ENCODE measurements at places on chromosomes 6 and 20. TPM values are rescaled to one million over a fixed set of nuclear protein-coding genes. Genes with fewer than 3 reads are reported as not detected.

- H3K4me1 ChIP-seq = peaks cover 11% of the 10 kb centered on the region
- H3K36me3 ChIP-seq = no peaks in the 10 kb centered on the region
- H3K27ac ChIP-seq = no peak overlapping the region
- no peak for DNase-seq
- no peak overlapping the region for H3K4me3 ChIP-seq
These were observed 23.1 kb upstream of the ZMYND8 start for GRCh38 chr20:47379433-47380150.

The CCR6 gene
- total RNA-seq = not detected

DNA sequence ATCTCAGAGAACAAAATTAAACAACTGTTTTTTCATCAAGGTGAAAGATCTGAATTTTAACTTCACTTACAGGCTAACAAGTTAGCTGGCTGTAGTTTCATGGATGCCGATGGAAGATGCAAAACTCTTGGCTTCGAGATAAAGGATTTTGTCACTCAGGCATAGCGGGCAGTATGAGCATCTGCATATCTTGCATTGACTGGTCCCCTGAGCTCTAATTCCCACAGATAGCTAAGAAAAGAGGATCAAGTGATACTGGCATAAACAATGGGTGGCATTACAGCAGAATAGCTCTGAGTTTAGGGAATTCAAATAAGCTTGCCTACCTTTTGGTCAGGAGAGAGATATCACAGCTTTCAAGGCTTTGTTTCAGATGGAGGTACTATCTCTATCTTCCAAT is 1.8 kb upstream of the CLVS2 start:
- H3K4me3 ChIP-seq = no peak overlapping the region
- peaks cover 12% of the 10 kb centered on the region for H3K27me3 ChIP-seq
- H3K36me3 ChIP-seq = no peaks in the 10 kb centered on the region
- no peaks in the 10 kb centered on the region for H3K4me1 ChIP-seq
- DNase-seq = no peak

DNA sequence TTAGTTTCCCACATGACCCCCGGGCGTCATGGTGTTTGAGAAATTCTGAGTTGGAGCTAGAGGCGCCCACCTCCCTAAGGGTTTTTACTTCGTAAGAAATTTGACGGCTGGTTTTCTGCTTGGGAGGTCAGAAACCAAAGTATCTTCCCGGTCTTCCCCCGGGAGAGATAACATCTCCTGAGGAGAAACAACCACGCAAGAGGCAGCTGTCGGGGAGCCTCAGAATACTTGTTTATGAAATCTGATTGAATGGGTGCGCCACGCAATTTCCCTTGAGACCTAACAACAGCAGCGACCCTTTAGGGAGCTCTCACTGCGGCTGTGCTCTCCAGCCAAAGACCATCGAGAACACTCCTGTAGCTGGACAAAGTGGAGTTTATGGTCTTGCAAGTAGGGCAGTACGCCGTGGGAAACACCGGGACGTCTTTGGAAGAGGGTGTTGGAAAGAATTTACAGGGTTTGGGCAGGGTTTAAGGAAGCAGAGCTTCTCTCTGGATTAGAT is 608 bp upstream of the EIF2S2 start:
- H3K27ac ChIP-seq = peak overlapping the region; percentile 34
- H3K4me1 ChIP-seq = peaks cover 31% of the 10 kb centered on the region
- no peak for DNase-seq
- H3K27me3 ChIP-seq = no peaks in the 10 kb centered on the region
- H3K4me3 ChIP-seq = peak overlapping the region; percentile 70
- peaks cover 6% of the 10 kb centered on the region for H3K36me3 ChIP-seq

The KIZ gene
- total RNA-seq = 17.6 TPM

GRCh38 chr6:70673601-70674000 is 5.9 kb downstream of the SMAP1 start:
- no peaks in the 10 kb centered on the region for H3K27me3 ChIP-seq
- DNase-seq = no peak
- no peak overlapping the region for H3K27ac ChIP-seq
- H3K36me3 ChIP-seq = no peaks in the 10 kb centered on the region
- no peak overlapping the region for H3K4me3 ChIP-seq
- peaks cover 9% of the 10 kb centered on the region for H3K4me1 ChIP-seq

DNA sequence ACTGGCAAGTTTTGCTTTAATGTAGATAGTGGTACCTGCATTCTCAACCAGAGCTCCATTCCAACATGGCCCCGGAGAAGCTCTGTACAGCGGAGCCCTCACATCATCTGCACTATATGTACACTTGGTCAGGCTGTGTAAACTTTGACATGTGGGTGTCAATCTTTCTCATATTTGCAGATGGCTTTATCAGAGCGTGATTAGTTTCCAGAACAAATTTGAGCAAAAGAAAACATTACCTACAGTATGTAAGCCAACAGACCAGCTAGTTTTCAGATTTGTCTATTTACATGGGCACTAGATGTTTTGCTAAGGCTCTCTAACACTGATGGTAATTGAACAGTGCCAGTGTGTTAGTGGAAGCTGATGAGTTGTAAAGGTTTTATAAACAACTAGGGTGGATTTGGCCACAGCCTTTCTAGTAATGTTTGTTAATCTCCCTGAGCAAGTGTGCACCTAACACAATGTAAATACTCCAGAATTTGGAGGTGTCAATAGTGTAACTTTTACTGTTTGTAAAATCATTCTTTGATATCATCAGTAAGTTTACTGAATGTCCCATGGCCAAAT is 131.8 kb downstream of the FOXA2 start:
- no peak for DNase-seq
- H3K4me1 ChIP-seq = no peaks in the 10 kb centered on the region
- H3K4me3 ChIP-seq = no peak overlapping the region
- H3K36me3 ChIP-seq = no peaks in the 10 kb centered on the region

The THBS2 gene
- 0.39 TPM for total RNA-seq

DNA sequence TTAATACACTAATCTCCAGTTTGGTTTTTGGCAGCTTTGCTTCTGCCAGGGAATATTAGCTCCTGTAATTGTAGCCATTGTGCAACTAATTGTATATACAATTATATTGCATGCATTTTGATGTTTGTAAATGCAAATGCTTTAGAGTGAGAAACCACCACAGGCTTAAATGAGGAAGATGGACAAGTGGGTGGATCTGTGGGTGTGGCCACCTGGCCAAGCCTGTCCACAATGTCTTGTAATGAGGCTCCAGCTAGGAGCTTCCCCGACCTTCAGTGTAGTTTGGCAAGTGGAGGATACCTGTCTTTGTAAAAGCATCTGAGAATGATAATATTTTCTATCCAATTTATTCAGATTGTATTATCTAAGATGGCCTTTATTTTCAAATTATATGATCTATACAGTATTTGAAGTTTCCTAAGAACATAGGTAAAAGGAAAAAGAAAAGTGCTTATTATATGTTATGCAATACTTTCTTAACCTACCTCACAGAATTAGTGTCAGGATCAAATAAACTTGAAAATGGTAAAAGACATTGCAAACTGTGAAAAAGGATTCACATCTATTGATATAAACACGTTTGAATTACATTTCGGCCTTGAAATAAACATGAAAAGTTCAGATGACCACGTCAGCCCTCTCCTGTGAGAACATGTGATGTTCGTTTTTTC is 49.3 kb upstream of the ARID1B start:
- H3K4me1 ChIP-seq = peaks cover 28% of the 10 kb centered on the region
- H3K27ac ChIP-seq = no peak overlapping the region
- DNase-seq = no peak

GRCh38 chr20:9071976-9072726 is 3.3 kb downstream of the PLCB4 start:
- no peaks in the 10 kb centered on the region for H3K36me3 ChIP-seq
- no peaks in the 10 kb centered on the region for H3K27me3 ChIP-seq

The DOK5 gene
- total RNA-seq = not detected

The DSP gene
- 104 TPM for total RNA-seq

The SNAP25 gene
- total RNA-seq = 0.39 TPM

DNA sequence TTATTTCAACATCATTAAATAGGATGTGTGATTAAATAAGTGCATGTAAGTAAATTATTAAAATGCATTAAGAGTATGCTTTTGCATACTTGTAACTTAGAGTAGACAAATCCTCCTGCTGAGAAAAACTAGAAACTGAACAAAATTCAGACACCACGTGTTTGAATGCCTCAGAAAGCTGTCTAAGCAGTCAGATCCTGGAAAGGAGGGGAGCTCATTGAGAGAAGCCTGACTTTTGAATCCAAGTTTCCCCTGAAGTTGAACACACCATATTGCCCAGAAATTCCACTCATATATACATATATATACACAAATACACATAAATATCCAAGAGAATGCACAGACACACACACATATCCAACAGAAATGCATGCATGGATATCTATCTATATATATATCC is 190.0 kb upstream of the BMP2 start:
- H3K27ac ChIP-seq = no peak overlapping the region
- no peaks in the 10 kb centered on the region for H3K36me3 ChIP-seq
- no peak for DNase-seq
- no peaks in the 10 kb centered on the region for H3K4me1 ChIP-seq
- no peak overlapping the region for H3K4me3 ChIP-seq

DNA sequence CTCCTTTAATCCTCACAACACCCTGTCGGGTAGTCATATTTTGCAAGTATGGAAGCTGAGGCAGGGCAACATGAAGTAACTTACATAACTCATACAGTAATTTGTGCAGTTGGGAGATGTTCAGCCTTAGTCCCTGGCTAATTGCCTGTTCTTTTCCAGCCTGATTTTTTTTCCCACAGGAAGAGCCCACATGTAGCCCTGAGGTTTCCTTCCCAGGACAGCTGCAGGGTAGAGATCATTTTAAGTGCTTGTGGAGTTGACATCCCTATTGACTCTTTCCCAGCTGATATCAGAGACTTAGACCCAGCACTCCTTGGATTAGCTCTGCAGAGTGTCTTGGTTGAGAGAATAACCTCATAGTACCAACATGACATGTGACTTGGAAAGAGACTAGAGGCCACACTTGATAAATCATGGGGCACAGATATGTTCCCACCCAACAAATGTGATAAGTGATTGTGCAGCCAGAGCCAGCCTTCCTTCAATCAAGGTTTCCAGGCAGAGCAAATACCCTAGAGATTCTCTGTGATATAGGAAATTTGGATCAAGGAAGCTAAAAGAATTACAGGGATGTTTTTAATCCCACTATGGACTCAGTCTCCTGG is 5.0 kb upstream of the BTN2A1 start:
- H3K36me3 ChIP-seq = no peaks in the 10 kb centered on the region
- H3K4me3 ChIP-seq = no peak overlapping the region
- no peak overlapping the region for H3K27ac ChIP-seq

The SRSF12 gene
- total RNA-seq = not detected

The HFE gene
- total RNA-seq = 9.8 TPM

DNA sequence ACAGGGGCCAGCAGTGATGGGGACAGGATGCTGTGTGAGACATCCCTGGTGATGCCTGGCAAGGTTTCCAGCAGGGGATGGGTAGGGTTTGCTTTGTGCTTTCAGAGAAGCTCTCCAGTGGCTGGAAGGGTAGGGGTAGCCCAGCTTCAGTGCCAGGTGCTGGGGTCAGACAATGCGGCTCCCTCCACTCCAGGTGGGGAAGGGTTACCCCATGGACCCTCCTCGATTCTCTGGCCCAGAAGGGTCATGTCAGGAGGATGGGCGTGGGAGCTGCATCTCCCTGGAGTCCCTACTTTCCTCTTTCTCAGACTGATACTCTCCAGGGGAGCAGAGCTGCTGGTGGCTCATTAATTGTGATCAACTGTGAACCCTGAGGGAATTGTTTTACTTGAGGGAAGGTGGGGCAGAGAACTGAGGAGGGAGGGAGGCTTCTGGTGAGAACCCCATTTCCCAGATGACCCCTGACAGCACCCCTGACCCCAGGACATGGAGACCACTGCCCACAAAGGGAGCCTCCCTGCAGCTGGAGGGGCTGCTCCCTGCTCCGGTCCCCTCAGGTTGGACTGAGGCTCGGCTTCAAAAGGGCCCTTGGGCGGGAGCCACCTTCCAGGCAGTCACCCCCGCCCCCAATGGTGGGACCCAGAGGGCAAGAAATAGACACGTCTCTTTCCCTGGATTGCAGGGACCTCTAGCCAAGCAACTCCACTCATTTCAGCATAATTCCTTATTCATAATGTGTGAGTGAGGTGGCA is 100.9 kb upstream of the BHLHE23 start:
- no peak overlapping the region for H3K4me3 ChIP-seq
- H3K27ac ChIP-seq = no peak overlapping the region
- DNase-seq = no peak
- H3K4me1 ChIP-seq = no peaks in the 10 kb centered on the region

DNA sequence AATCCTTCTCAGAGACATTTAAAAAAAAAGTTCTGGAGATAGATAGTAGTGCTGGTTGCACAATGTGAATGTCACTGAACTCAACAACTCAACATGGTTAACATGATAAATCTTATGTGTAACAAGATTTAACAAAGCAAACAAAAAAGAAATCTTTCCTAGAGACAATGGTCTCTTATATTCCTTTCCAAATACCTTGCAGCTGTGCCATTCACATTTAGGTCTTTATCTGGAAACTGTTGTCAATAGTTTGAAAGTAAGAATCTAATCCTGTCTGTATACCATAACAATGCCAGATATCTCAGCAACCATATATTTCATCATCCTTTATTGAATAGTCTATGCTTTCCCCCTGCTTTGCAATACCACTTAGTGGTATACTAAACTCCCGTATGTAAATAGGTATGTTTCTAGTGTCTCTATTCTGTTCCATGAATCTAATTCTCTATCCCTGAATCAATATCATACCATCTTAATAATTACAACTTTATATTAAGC is 2.1 kb downstream of the SERAC1 start:
- H3K4me1 ChIP-seq = peaks cover 17% of the 10 kb centered on the region
- no peak overlapping the region for H3K27ac ChIP-seq
- no peaks in the 10 kb centered on the region for H3K27me3 ChIP-seq

The TUBB2B gene
- 0.86 TPM for total RNA-seq

The UBE2J1 gene
- 23.3 TPM for total RNA-seq

The TBX18 gene
- total RNA-seq = 14.4 TPM

- no peaks in the 10 kb centered on the region for H3K27me3 ChIP-seq
- H3K4me3 ChIP-seq = no peak overlapping the region
- no peaks in the 10 kb centered on the region for H3K36me3 ChIP-seq
- no peak overlapping the region for H3K27ac ChIP-seq
- H3K4me1 ChIP-seq = peaks cover 11% of the 10 kb centered on the region
These were observed 205.3 kb upstream of the ASCC3 start for GRCh38 chr6:101086473-101086872.

DNA sequence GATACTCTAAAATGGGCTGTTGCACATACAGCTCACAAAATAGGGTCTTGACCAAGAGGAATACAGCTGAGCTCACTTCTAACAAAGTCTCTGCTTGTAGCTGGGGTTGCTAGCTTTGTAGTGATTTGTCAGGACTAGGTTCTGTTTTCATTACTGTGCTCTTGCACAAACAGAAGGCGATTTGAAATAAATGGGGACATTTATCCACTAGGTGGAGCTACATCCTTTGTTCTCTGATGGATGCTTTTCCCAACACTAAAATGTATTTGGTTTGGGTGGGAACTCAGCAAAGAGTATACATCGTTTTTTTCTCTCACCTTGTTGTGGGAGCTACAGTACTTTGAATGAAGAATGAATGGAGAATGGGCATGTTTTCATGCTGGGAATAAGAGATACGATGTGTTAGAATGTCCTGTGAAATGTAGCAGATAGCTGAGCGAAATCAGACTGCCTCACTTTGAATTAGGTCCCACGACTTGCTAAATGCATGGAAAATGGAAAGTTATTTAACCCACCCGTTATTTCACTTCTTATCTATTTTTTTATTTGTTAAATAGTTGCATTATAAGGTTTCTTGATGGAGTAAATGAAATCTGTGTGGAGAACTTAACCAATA is 494.7 kb upstream of the MAP3K7 start:
- no peaks in the 10 kb centered on the region for H3K4me1 ChIP-seq
- H3K36me3 ChIP-seq = no peaks in the 10 kb centered on the region
- no peaks in the 10 kb centered on the region for H3K27me3 ChIP-seq
- DNase-seq = peak; percentile 3
- no peak overlapping the region for H3K27ac ChIP-seq

Data from HCT116 (cell line).